ENCODE measurements at places on chromosomes 11 and 22. TPM values are rescaled to one million over a fixed set of nuclear protein-coding genes. Genes with fewer than 3 reads are reported as not detected.
A peak's percentile ranks its signal among the peaks of the same experiment; 100 is the strongest.

Gene SGSM1
- 0.10 TPM for total RNA-seq

GRCh38 chr22:19129871-19130270 is 1.2 kb upstream of the TSSK2 start:
- DNase-seq = peak; percentile 50
- H3K27ac ChIP-seq = no peak overlapping the region
- H3K4me1 ChIP-seq = peaks cover 11% of the 10 kb centered on the region
- no peaks in the 10 kb centered on the region for H3K27me3 ChIP-seq
- peaks cover 21% of the 10 kb centered on the region for H3K36me3 ChIP-seq

- H3K36me3 ChIP-seq = no peaks in the 10 kb centered on the region
- H3K27ac ChIP-seq = no peak overlapping the region
- no peak overlapping the region for H3K4me3 ChIP-seq
- peaks cover 96% of the 10 kb centered on the region for H3K27me3 ChIP-seq
These were observed 2.8 kb upstream of the BARX2 start for GRCh38 chr11:129372609-129373488.

- no peak for DNase-seq
- H3K36me3 ChIP-seq = no peaks in the 10 kb centered on the region
- peaks cover 11% of the 10 kb centered on the region for H3K4me1 ChIP-seq
- H3K4me3 ChIP-seq = no peak overlapping the region
- H3K27me3 ChIP-seq = peaks cover 9% of the 10 kb centered on the region
These were observed 21.7 kb downstream of the POU2AF1 start for GRCh38 chr11:111357150-111358037.

Measured in MCF 10A (cell line).